ENCODE measurements at places on chromosomes 6 and 20.

- no peak for DNase-seq
Observed at GRCh38 chr6:32974016-32974333, 5.6 kb downstream of the BRD2 start.

GRCh38 chr20:38604873-38605303 is 3.3 kb downstream of the ARHGAP40 start:
- no peak for DNase-seq

DNA sequence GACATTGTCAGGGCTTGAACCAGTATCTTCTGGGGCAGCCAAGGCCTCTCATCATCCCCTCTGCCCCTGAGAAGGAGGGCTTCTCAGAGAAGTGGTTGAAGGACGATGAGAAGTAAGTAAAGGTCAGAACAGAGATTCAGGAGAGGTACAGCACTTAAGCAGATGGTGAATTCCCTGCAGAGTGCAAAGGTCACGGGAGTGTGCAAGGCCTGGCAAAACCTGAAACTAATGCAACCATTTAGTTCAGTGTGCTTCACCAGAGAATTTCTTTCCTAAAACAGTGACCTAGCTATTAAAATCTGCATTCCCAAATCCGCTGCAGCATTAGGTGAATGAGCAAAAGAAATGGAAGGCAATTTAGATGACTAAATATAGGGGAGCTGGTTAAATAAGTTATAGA is 58.4 kb downstream of the TRERF1 start:
- DNase-seq, result no peak

- DNase-seq, result no peak
Observed at GRCh38 chr6:32355018-32355417, 16.7 kb downstream of the TSBP1 start.

- DNase-seq, result no peak
Observed at GRCh38 chr6:17808609-17809008, 101.9 kb upstream of the NUP153 start.

DNA sequence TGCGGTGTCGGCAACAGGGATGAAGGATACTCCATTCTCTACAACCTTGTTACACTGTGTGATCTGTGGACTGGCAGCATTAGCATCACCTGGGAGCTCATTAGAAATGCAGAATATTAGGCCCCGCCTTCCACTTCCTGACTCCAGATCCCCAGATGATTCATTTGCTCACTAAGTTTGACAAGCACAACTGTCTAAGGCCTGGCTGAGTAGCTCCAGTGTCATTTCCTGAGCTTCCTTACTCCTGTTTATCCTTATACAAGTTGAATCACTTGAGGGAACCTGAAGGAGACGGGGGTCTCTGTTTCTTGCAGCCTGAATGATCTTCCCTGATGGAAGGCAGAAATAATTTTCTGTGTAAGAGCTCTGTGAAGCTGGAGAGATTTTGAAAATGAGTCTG is 32.7 kb upstream of the PROKR2 start:
- no peak for DNase-seq

GRCh38 chr20:57326667-57327455 is 2.7 kb upstream of the SPO11 start:
- no peak for DNase-seq

- DNase-seq, result no peak
Observed at GRCh38 chr6:81634155-81634880, 118.2 kb downstream of the TENT5A start.

DNA sequence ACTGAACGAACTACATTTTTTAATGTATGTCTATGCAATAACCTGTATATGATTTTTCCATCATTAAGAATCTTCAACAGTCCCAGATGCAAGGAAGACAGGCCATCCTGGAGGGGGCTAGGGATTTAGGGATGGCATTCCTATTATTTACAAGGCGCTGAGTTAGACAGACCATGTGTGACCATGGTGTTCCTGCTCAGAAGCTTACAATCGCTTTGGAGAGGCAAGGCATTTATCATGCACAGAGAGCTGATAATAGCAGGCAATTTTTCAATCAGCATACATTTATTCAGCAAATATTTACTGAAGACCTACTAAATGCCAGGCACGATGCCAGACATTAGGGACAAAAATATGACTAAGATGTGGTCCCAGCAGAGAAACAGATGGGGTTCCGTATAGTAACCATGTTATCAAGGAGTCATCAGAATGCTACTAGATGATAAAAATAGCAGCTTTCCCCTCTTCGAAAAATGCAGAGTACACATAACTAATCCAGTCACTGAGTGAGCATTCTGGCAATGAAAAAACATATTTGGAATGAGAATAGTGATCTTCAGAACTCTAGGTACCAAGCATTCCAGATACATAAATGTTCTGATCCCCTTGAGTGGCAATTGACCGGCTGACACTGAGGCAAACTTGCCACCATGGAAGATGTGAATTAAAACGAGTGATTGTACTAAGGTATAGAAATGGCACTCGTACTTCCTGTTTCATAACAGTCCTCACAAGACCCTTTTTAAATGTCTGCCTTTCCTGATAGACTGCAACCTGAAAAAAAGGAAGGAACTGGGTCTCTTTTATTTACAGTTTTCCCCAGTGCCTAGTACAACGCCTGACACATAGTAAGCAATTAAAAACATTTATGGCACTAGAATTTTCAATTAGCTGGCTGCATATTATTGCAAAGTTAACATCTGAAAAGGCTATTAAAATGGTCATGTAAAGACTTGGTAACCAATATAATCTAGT is 135.7 kb downstream of the ATXN1 start:
- DNase-seq, result no peak

DNA sequence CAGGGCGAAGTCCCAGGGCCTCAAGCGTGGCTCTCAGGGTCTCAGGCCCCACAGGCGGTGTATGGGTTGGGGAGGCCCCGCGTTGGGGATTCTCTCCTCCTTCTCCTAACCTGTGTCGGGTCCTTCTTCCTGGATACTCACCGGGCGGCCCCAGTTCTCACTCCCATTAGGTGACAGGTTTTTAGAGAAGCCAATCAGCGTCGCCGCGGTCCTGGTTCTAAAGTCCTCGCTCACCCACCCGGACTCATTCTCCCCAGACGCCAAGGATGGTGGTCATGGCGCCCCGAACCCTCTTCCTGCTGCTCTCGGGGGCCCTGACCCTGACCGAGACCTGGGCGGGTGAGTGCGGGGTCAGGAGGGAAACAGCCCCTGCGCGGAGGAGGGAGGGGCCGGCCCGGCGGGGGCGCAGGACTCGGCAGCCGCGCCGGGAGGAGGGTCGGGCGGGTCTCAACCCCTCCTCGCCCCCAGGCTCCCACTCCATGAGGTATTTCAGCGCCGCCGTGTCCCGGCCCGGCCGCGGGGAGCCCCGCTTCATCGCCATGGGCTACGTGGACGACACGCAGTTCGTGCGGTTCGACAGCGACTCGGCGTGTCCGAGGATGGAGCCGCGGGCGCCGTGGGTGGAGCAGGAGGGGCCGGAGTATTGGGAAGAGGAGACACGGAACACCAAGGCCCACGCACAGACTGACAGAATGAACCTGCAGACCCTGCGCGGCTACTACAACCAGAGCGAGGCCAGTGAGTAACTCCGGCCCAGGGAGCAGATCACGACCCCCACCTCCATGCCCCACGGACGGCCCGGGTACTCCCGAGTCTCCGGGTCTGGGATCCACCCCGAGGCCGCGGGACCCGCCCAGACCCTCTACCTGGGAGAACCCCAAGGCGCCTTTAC is at the start of gene HLA-G:
Gene HLA-G (plus strand): TSS at position 247 of the 892 bp plus-strand sequence. CDS start 20 bp downstream, at position 267.
- no peak for DNase-seq

DNA sequence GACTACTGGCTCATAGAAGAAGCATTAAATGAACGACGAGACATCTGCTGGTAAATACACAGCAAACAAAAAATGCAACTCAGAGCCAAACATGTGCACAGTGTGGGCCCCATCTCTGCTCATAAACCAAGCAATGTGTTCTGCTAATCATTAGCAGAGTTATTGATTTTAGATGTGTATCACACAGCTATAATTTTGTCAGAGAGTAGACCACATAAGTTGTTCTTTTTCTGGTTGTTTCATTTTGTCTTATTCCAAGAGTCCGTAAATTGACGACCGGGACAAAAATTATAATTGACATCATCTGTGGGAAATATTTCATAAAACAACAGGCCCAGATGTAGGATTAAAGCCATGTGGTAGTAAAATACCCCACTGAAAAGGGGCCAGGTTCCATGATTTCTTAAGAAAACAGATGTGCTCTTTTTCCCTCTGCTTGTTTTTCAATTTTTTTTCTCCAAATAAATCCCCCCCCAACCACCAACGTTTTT is 423.6 kb downstream of the HAO1 start:
- no peak for DNase-seq

DNA sequence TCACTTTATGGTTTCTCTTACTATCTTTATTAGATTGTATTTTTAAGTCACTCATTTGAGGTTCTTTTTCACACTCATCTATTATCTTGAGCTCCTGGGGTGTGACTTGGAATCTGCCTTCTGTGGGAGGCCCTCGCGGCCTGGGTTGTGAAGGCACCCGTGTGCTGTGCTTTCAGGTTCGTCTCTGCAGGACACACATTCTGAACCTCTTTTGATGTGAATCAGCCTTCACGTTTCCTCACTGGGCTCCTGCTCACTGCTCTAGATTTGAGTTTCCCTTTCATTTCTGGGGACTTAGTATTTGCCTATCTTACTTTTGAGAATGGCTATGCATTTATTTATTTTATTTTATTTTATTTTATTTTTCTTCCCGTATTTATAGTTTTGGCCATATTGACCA is 97.8 kb downstream of the PACRG start:
- DNase-seq, result no peak

- DNase-seq, result no peak
Observed at GRCh38 chr6:155222506-155222905, 41.3 kb upstream of the CLDN20 start.

DNA sequence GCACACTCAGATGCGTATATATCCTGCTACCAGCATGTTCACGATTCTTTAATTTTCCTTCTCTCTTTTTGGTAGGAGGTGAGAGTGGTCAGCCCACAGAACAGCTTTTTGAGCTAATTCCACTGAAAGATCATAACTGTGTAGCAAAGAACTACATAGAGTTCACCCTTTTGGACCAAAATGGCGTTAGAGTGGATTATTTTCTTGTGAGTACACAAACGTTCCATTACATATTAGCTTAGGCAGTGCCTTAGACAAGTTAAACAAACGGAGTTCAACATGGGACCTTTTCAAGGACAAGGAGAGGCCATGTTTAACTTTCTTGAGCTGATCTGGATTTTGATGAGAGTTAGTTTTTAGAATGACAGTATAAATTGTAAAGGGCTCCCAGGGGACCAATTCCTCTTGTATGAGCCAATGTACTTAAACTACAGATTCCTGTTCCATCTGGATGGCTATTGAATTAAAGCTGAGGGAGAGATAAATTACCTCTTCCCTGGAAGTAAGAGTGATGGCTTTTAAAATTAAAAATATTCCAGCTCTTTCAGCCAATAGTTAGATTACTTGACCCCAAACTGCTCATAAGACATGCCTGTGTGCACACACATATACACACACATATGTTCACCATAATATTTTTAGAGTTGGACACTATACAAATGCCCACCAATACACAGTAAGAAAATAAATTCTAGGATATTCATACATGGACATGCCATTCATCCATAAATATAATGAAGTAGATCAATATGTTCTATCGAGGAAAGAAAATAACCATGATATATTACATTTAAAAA is 25.6 kb upstream of the ARMH2 start:
- no peak for DNase-seq
